ENCODE measurements at places on chromosomes 12 and 14. TPM values are rescaled to one million over a fixed set of nuclear protein-coding genes. Genes with fewer than 3 reads are reported as not detected.
A peak's percentile ranks its signal among the peaks of the same experiment; 100 is the strongest.

GRCh38 chr14:65853407-65853955 lies 441.0 kb downstream of the FUT8 start:
- H3K4me3 ChIP-seq = no peak overlapping the region
- H3K27me3 ChIP-seq = no peaks in the 10 kb centered on the region
- no peak overlapping the region for H3K27ac ChIP-seq
- H3K4me1 ChIP-seq = peaks cover 24% of the 10 kb centered on the region
- H3K36me3 ChIP-seq = no peaks in the 10 kb centered on the region
- no peak for DNase-seq

GRCh38 chr12:14435627-14436026 lies 70.1 kb downstream of the ATF7IP start:
- no peak overlapping the region for H3K4me3 ChIP-seq
- H3K27ac ChIP-seq = peak overlapping the region; percentile 84
- H3K4me1 ChIP-seq = peaks cover 24% of the 10 kb centered on the region
- no peak for DNase-seq
- H3K27me3 ChIP-seq = no peaks in the 10 kb centered on the region

DNA sequence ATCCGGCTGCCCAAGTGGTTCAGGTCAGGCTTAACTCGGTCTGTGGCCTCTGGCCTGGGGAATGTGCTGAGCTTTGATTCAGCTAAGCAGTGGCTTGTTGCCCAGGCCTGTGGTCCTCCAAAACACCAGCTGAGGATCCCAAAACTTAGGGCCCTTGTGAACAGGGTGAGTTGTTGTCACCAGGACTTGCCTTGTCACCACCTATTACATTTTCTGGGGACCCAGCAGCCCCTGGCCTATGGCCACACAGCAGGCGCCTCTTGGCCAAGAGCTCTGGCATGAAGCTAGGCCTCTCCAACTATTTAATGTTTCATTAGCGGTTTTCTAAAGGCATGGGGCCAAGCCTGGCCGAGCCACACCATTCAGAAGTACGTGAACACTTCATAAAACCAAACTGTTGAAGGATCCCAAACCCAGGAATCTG lies 343.7 kb downstream of the CACNA1C start:
- H3K4me3 ChIP-seq = no peak overlapping the region
- H3K36me3 ChIP-seq = no peaks in the 10 kb centered on the region
- H3K27ac ChIP-seq = no peak overlapping the region
- peaks cover 26% of the 10 kb centered on the region for H3K27me3 ChIP-seq
- DNase-seq = no peak
- no peaks in the 10 kb centered on the region for H3K4me1 ChIP-seq

- no peaks in the 10 kb centered on the region for H3K36me3 ChIP-seq
- no peak for DNase-seq
- no peaks in the 10 kb centered on the region for H3K27me3 ChIP-seq
- H3K4me1 ChIP-seq = no peaks in the 10 kb centered on the region
- no peak overlapping the region for H3K4me3 ChIP-seq
Observed at GRCh38 chr14:26180221-26180620, 417.6 kb downstream of the NOVA1 start.

- H3K27ac ChIP-seq = no peak overlapping the region
- no peak overlapping the region for H3K4me3 ChIP-seq
- peaks cover 28% of the 10 kb centered on the region for H3K4me1 ChIP-seq
- DNase-seq = no peak
- peaks cover 4% of the 10 kb centered on the region for H3K36me3 ChIP-seq
Observed at GRCh38 chr12:51442324-51442723, 17.7 kb downstream of the SLC4A8 start.

- DNase-seq = no peak
- no peak overlapping the region for H3K27ac ChIP-seq
- H3K36me3 ChIP-seq = peaks cover 4% of the 10 kb centered on the region
- H3K4me1 ChIP-seq = peaks cover 29% of the 10 kb centered on the region
- no peak overlapping the region for H3K4me3 ChIP-seq
Observed at GRCh38 chr12:110503432-110503831, 1.3 kb downstream of the RAD9B start.

DNA sequence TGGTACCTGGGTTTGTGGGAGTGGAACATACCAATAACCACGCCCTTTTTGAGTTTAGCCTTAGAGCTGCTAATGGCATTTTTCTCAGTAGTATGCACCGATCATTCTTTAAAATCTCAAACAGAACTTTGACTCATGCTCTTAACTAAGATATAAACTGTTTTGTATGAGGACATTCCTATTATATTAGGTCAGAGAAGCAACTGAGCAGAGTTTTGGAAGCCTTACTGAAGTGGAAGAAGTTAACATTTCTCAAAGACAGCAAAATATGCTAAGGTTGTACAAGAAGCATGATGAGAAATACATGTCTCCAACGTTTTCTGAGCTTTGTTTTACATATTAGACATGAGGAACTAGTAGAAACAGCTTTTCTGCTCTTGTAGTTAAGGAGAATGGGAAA lies 819.2 kb downstream of the FSCB start:
- no peak for DNase-seq
- H3K36me3 ChIP-seq = no peaks in the 10 kb centered on the region
- H3K27me3 ChIP-seq = no peaks in the 10 kb centered on the region
- H3K4me3 ChIP-seq = no peak overlapping the region
- H3K27ac ChIP-seq = no peak overlapping the region

DNA sequence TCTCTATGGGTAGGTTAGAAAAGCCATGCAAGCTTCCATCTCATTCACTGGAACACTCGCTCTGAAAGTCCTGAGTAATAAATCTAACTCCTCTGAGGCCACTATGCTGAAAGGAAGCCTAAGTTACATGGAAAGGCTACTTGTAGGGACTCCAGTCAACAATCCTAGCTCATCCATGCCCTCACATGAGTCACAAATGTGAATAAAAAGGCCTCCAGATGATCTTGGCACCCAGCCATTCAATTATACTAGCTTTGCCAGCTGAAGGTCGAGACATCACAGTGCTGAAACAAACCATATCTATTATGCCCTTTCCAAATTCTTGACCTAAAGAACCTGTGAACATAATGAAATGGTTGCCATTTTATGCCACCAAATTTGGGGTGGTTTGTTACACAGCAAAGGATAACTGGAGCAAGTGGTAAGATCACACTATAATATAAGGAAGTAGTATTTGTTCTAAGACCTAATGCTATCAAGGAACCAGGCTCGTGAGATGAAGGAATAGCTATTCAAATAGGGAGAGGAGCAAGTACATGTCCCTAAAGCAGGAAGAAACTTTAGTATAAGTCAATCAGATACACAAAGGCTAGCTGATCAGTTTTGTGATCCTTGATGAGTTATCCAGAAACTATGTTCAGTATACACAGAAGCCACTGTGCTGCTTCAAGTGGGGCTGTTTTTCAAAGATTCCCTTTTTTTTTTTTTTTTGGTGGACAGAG lies 142.1 kb downstream of the MED13L start:
- H3K27ac ChIP-seq = no peak overlapping the region
- H3K4me1 ChIP-seq = peaks cover 47% of the 10 kb centered on the region
- H3K36me3 ChIP-seq = no peaks in the 10 kb centered on the region
- H3K4me3 ChIP-seq = no peak overlapping the region
- DNase-seq = no peak
- no peaks in the 10 kb centered on the region for H3K27me3 ChIP-seq

GRCh38 chr12:45121224-45121623 lies 70.3 kb upstream of the DBX2 start:
- DNase-seq = no peak
- H3K27ac ChIP-seq = no peak overlapping the region
- peaks cover 17% of the 10 kb centered on the region for H3K27me3 ChIP-seq
- no peaks in the 10 kb centered on the region for H3K4me1 ChIP-seq

- no peak for DNase-seq
- H3K27me3 ChIP-seq = no peaks in the 10 kb centered on the region
- no peak overlapping the region for H3K27ac ChIP-seq
- no peak overlapping the region for H3K4me3 ChIP-seq
- no peaks in the 10 kb centered on the region for H3K4me1 ChIP-seq
- peaks cover 6% of the 10 kb centered on the region for H3K36me3 ChIP-seq
Observed at GRCh38 chr14:68873376-68873775, 80.5 kb upstream of the ZFP36L1 start.

GRCh38 chr12:51295651-51296050 lies 25.4 kb upstream of the SMAGP start:
- H3K4me1 ChIP-seq = peaks cover 13% of the 10 kb centered on the region
- H3K27ac ChIP-seq = no peak overlapping the region
- H3K36me3 ChIP-seq = peaks cover 6% of the 10 kb centered on the region
- no peak overlapping the region for H3K4me3 ChIP-seq
- no peaks in the 10 kb centered on the region for H3K27me3 ChIP-seq
- no peak for DNase-seq

DNA sequence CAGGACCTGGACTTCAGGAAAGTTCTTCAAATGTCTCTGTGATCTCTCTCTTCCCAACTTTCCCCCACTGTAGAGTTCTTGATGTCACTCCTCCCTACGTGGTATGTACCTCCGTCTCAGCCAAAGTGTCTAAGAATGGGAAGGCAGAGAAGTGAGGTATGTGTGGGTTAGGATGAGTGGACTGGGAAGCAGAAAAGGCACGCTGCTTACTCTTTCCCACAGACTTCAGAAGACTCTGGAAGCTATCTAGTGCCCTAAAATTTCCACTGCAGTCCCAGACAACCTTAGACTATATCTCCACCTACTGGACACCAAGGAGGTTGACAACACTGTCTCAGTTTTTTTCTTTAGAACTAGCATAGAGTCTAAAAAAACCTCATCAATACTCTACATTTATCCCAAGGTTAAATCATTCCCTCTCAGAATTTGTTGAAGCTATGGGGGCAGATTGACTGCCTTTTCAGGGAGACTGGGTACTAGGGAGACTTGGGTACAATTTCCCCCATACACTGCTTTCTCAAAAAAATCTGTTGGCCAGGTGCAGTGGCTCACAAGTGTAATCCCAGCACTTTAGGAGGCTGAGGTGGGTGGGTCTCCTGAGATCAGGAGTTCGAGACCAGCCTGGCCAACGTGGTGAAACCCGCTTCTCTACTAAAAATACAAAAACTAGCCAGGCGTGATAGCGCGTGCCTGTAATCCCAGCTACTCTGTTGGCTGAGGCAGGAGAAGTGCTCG lies 20.6 kb upstream of the ITGA5 start:
- H3K36me3 ChIP-seq = no peaks in the 10 kb centered on the region
- H3K4me1 ChIP-seq = peaks cover 8% of the 10 kb centered on the region
- H3K27me3 ChIP-seq = peaks cover 19% of the 10 kb centered on the region
- H3K27ac ChIP-seq = no peak overlapping the region
- H3K4me3 ChIP-seq = no peak overlapping the region

DNA sequence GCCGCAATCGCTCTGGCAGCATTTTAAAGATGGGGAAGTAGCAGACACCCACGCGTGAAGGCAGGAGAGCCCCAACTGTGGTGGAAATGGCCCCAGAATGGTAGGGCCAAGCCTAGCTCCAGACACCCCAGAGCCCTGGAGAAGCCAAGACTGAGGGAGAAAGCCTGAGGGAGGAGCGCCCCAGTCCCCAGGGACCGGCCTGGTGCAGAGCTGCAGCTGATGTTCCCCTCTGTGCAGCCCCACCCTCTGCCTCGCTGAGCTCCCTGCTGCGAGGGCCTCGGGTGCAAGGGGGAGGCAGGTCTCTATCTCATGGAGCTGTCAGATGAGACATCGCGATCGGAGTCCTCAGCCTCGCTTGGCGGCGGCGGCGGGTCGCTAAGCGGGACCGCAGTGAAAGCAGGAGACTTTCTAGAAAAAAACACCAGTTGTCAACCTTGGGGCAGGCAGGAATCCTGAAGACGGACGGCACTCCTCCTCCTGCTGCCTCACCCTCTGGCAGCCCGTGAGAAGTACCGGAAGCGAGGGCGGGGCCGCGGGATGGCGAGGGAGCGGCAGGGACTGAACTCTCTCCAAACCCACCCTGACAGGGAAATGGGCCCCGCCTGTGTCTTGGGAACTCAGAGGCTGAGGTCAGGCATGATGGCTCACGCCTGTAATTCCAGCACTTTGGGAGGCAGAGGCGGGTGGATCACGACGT lies 6.0 kb downstream of the GAPDH start:
- no peak for DNase-seq
- peak overlapping the region; percentile 83 for H3K27ac ChIP-seq
- peaks cover 34% of the 10 kb centered on the region for H3K4me1 ChIP-seq
- peaks cover 3% of the 10 kb centered on the region for H3K36me3 ChIP-seq
- H3K4me3 ChIP-seq = peak overlapping the region; percentile 80

DNA sequence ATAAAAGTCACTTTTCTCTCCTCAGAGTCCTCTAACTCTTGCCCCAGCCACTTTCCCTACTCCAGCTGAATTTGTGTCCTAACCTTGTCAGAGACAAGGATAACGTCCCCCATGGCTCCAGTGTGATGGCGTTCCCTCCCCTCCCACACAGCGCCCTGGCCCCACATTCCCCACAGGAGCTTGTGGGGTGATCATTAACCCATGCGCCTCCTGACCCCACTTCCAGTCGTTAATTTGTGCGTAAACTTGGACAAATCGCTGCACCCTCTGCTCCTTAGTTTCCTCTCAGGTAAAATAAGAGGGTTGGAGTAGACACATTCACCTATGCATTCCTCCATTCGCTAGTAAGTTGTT lies 22.9 kb upstream of the BCDIN3D start:
- H3K4me3 ChIP-seq = no peak overlapping the region
- H3K27ac ChIP-seq = no peak overlapping the region
- no peak for DNase-seq

GRCh38 chr12:120425797-120426196 lies 12.1 kb upstream of the COX6A1 start:
- H3K4me3 ChIP-seq = no peak overlapping the region
- H3K36me3 ChIP-seq = peaks cover 2% of the 10 kb centered on the region
- no peak for DNase-seq
- peaks cover 15% of the 10 kb centered on the region for H3K27me3 ChIP-seq
- H3K4me1 ChIP-seq = peaks cover 7% of the 10 kb centered on the region

DNA sequence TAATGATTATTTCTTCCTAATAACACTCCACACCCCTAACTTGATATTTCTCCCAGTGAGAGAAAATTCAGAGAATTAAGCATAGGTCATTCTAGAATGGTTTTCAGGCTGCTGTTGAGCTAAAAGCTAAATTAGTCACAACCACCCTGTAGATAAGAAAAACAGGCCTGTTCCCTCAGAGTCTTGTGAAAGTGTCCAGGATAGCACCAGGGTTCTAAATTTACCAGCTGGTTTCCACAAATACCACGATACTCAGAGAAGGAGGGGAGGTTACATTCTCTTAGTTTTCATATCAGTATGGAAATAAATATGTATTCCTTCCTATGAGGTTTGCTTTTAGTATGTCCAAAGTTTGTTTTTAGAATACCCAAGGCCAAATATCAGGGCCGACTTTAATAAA lies 66.0 kb upstream of the YARS2 start:
- H3K4me3 ChIP-seq = no peak overlapping the region
- no peak overlapping the region for H3K27ac ChIP-seq
- H3K27me3 ChIP-seq = peaks cover 27% of the 10 kb centered on the region
- H3K36me3 ChIP-seq = no peaks in the 10 kb centered on the region

GRCh38 chr14:20714593-20715250 lies 26.2 kb downstream of the ANG start:
- no peak overlapping the region for H3K27ac ChIP-seq
- peaks cover 2% of the 10 kb centered on the region for H3K4me1 ChIP-seq
- peaks cover 50% of the 10 kb centered on the region for H3K27me3 ChIP-seq
- no peak for DNase-seq

The WNT1 gene
- 2.3 TPM for total RNA-seq

The RPS6KA5 gene
- total RNA-seq = 42.0 TPM

The OAS2 gene
- total RNA-seq = 35.4 TPM
